ENCODE measurements at places on chromosomes 1 and 21. TPM values are rescaled to one million over a fixed set of nuclear protein-coding genes. Genes with fewer than 3 reads are reported as not detected.

SLC45A1 gene
- 1.8 TPM for total RNA-seq

RASSF5 gene
- total RNA-seq = 18.8 TPM

ZBTB8B gene
- total RNA-seq = 0.03 TPM

INAVA gene
- 48.8 TPM for total RNA-seq

TMEM269 gene
- 0.22 TPM for total RNA-seq

NUF2 gene
- 1.2 TPM for total RNA-seq

CFAP107 gene
- total RNA-seq = not detected

S100A7A gene
- total RNA-seq = not detected

PRAMEF20 gene
- not detected for total RNA-seq

- DNase-seq = no peak
- no peaks in the 10 kb centered on the region for H3K4me1 ChIP-seq
- no peak overlapping the region for H3K27ac ChIP-seq
- no peaks in the 10 kb centered on the region for H3K36me3 ChIP-seq
- H3K4me3 ChIP-seq = no peak overlapping the region
These were observed 180.9 kb downstream of the PTGER3 start for GRCh38 chr1:70866542-70867264.

DNA sequence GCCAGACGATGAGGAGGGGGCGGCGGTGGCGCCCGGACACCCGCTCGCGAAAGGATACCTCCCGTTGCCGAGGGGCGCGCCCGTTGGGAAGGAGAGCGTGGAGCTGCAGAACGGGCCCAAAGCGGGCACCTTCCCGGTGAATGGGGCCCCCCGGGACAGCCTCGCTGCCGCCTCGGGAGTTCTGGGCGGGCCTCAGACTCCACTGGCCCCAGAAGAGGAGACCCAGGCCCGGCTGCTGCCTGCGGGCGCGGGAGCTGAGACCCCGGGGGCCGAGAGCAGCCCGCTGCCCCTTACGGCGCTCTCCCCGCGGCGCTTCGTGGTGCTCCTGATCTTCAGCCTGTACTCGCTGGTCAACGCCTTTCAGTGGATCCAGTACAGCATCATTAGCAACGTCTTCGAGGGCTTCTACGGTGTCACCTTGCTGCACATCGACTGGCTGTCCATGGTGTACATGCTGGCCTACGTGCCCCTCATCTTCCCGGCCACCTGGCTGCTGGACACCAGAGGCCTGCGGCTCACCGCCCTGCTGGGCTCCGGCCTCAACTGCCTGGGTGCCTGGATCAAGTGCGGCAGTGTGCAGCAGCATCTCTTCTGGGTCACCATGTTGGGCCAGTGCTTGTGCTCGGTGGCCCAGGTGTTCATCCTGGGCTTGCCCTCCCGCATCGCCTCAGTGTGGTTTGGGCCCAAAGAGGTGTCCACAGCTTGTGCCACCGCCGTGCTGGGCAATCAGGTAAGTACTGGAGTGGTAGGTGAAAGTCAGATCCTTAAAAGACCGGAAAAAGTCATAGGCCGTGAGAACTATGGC, 588 bp downstream of the FLVCR1 start:
- no peaks in the 10 kb centered on the region for H3K27me3 ChIP-seq
- H3K36me3 ChIP-seq = no peaks in the 10 kb centered on the region
- H3K27ac ChIP-seq = peak overlapping the region; percentile 65
- no peak for DNase-seq

- no peak overlapping the region for H3K4me3 ChIP-seq
- no peak for DNase-seq
- no peaks in the 10 kb centered on the region for H3K4me1 ChIP-seq
- H3K27me3 ChIP-seq = no peaks in the 10 kb centered on the region
- no peak overlapping the region for H3K27ac ChIP-seq
These were observed 13.9 kb downstream of the ARID4B start for GRCh38 chr1:235313931-235314678.

- DNase-seq = no peak
- no peaks in the 10 kb centered on the region for H3K27me3 ChIP-seq
- H3K36me3 ChIP-seq = no peaks in the 10 kb centered on the region
- H3K27ac ChIP-seq = no peak overlapping the region
- H3K4me1 ChIP-seq = no peaks in the 10 kb centered on the region
- H3K4me3 ChIP-seq = no peak overlapping the region
These were observed 148.9 kb upstream of the IRF2BP2 start for GRCh38 chr1:234758851-234759250.

- H3K36me3 ChIP-seq = no peaks in the 10 kb centered on the region
- no peak overlapping the region for H3K27ac ChIP-seq
- no peaks in the 10 kb centered on the region for H3K27me3 ChIP-seq
- H3K4me3 ChIP-seq = no peak overlapping the region
These were observed 150.6 kb downstream of the RWDD3 start for GRCh38 chr1:95384567-95384966.

DNA sequence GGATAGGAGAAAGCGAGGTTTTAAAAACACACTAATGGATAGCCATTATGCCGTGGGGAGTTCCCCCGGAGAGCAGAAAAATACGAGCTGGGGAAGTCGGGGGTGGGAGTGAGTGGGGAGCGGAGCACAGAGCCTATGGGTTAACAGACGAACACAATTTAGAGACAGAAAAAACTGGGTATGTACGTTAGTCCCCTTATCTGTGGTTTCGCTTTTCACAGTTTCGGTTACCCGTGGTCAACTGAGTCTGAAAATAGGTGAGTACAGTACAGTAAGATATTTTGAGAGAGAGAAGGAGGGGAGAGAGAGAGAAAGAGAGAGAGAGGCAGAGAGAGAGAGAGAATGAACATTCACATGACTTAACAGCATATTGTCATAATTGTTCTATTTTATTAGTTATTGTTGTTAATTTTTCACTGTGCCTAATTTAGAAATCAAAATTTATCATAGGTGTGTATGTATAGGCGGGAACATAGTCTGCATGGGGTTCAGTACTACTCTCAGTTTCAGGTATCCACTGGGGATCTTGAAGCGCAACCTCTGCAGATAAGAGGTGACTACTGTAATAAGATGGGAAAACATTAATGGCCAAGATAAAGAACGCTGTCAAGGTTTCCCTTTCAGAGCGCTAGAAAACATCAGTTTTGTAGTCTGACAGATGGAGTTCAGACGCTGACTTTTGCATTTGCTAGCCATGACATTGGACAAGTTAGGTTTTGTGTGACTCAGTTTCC, 125.6 kb upstream of the LMO4 start:
- DNase-seq = no peak
- no peaks in the 10 kb centered on the region for H3K4me1 ChIP-seq
- H3K36me3 ChIP-seq = no peaks in the 10 kb centered on the region
- H3K4me3 ChIP-seq = peak overlapping the region; percentile 8
- no peak overlapping the region for H3K27ac ChIP-seq

GRCh38 chr1:235930543-235930942, 63.8 kb upstream of the LYST start:
- no peak for DNase-seq
- H3K27ac ChIP-seq = no peak overlapping the region
- H3K4me1 ChIP-seq = no peaks in the 10 kb centered on the region
- H3K36me3 ChIP-seq = no peaks in the 10 kb centered on the region
- no peak overlapping the region for H3K4me3 ChIP-seq

DNA sequence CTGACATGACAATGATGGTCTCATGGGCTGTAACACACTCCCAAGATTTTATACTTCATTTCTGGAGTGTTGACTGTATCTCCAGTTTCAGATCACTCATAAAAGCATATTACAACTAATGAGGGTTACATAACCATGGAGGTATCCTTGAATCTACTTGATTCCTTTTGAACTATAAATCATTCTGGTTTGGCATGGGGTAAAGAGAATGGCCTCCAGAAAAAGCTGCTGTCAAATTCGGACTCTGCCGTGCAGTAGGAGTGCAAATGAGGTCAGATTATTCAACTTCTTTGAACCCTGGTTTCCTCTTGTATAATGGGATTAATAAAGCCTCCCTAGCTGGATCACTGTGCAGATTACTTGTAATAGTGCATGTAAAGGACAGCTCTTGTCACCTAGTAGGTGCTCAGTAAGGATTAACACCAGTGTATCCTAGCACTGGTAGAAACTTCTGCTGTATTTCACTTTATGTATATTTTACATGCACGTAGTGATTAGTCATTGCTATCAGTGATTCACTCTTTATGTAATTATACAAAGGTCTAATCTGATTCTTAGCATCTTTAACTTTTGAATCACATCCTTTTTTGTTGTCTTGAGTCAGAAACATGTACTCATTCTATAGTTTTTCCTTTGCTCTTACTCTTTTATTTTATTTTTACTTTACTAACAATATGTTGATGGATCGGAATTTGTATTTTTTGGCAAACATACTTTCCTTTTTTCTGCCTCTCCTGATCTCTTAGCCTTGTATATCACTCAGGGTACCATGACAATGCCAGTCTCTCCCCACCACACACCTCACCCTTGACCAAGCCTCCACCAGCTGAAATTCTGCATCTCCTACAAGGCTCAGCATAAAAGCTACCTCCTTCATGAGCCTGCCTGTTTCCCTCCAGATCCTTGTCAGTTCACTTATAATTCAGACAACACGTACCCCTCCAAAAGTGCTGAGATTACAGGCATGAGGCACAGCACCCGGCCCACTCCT, 3.2 kb downstream of the LRRC8C start:
- no peak overlapping the region for H3K4me3 ChIP-seq
- peaks cover 8% of the 10 kb centered on the region for H3K4me1 ChIP-seq
- H3K36me3 ChIP-seq = no peaks in the 10 kb centered on the region

- no peak overlapping the region for H3K4me3 ChIP-seq
- no peak for DNase-seq
- H3K27me3 ChIP-seq = no peaks in the 10 kb centered on the region
- H3K36me3 ChIP-seq = peaks cover 2% of the 10 kb centered on the region
- no peak overlapping the region for H3K27ac ChIP-seq
- no peaks in the 10 kb centered on the region for H3K4me1 ChIP-seq
These were observed 10.7 kb downstream of the AMPD2 start for GRCh38 chr1:109630081-109630897.

DNA sequence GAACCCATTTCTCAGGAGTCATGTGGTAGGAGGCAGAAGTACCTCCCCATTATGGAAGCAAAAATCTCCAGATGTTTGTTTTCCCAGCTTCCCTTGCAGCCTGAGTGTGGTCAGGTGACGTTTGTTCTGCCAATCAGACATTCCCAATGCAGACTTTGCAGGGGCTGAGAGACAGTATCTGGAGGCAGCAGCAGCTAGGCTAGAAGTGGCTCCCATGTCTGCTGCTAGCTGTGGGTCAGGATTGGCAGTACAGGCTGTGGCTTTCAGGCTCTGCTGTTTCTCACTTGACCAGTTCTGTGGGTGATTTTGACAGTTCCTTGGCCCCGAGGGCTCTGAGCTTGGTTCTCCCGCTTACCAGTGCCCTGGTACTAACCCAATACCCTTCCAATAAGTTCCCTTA, 58.6 kb upstream of the NBPF3 start:
- H3K4me1 ChIP-seq = peaks cover 7% of the 10 kb centered on the region
- H3K4me3 ChIP-seq = no peak overlapping the region
- H3K27ac ChIP-seq = no peak overlapping the region
- DNase-seq = no peak

DNA sequence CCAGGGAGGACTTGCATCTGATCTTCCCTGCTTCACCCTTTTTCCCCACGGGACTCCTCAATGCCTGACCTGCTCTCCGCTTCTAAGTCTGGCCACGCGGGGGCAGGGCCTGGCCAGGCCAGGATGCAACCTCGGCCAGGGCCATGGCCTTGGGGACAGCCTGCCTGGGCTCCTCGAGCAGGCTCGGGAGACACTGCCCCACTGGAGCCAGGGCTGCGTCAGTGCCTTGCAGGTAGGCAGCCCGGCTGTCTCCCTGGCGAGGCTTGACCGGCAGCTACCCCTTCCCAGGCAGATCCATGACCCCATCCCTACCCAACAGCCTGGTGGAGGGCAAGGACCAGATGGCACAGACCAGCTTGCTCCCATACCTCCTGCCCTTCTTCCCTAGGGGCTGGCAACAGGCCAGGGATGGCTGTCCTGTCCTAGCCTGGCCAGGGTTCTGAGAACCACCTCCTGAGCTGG, 2.7 kb upstream of the PRDM16 start:
- no peaks in the 10 kb centered on the region for H3K36me3 ChIP-seq
- H3K4me3 ChIP-seq = peak overlapping the region; percentile 69
- peak; percentile 53 for DNase-seq
- peak overlapping the region; percentile 76 for H3K27ac ChIP-seq
- peaks cover 22% of the 10 kb centered on the region for H3K27me3 ChIP-seq
- no peaks in the 10 kb centered on the region for H3K4me1 ChIP-seq

GRCh38 chr1:156098784-156099183, 15.7 kb upstream of the LMNA start:
- H3K27ac ChIP-seq = no peak overlapping the region
- H3K4me1 ChIP-seq = peaks cover 25% of the 10 kb centered on the region
- H3K27me3 ChIP-seq = no peaks in the 10 kb centered on the region
- DNase-seq = no peak

DNA sequence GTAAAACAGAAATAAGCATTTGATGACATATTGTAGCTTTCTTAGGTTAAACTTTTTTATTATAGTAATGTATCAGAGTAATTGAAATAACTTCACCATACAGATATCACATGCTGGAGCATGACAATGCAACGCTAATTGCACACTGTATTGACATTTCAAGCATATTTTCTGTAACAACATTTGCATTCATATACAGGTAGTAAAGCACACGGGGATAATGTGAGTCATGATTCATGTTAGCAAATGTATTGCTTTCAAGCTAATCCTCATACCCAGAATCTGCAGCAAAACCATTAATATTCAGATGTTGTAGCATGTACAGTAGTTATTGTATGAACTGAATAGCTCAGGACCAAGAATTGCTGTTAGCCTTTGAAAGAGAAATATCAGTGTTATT, 133.9 kb downstream of the TTLL7 start:
- H3K36me3 ChIP-seq = no peaks in the 10 kb centered on the region
- DNase-seq = no peak
- no peaks in the 10 kb centered on the region for H3K27me3 ChIP-seq
- H3K4me1 ChIP-seq = no peaks in the 10 kb centered on the region

GRCh38 chr1:100834777-100835660, 59.6 kb downstream of the EXTL2 start:
- H3K4me3 ChIP-seq = no peak overlapping the region
- H3K27ac ChIP-seq = no peak overlapping the region
- no peak for DNase-seq
- no peaks in the 10 kb centered on the region for H3K4me1 ChIP-seq

- no peaks in the 10 kb centered on the region for H3K27me3 ChIP-seq
- H3K4me1 ChIP-seq = peaks cover 8% of the 10 kb centered on the region
- no peak overlapping the region for H3K4me3 ChIP-seq
- no peak for DNase-seq
- no peaks in the 10 kb centered on the region for H3K36me3 ChIP-seq
These were observed 26.0 kb downstream of the ARID1A start for GRCh38 chr1:26721669-26722355.

- no peaks in the 10 kb centered on the region for H3K27me3 ChIP-seq
- peaks cover 7% of the 10 kb centered on the region for H3K36me3 ChIP-seq
- H3K27ac ChIP-seq = no peak overlapping the region
- H3K4me1 ChIP-seq = no peaks in the 10 kb centered on the region
- H3K4me3 ChIP-seq = peak overlapping the region; percentile 55
These were observed 5.8 kb upstream of the CCDC27 start for GRCh38 chr1:3746389-3746829.

DNA sequence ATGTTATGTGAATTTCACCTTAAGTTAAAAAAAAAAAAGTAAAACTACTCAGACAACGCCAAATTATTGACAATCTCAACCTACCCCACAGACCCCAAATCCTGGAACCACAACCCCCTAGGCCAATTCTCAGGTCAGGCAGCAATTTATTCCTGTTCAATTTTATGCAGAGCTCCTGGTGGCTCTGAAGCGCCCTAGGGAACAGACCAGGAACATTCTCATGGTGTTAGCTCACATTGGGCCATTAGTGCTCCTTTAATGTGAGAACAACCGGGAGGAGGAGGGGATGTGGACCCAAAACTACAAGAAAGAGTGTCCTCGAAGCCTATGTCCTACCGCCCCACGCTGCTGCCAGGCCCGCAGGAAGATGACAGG, 403 bp upstream of the PSEN2 start:
- peak overlapping the region; percentile 68 for H3K27ac ChIP-seq
- no peaks in the 10 kb centered on the region for H3K27me3 ChIP-seq
- H3K4me1 ChIP-seq = peaks cover 3% of the 10 kb centered on the region
- DNase-seq = no peak
- H3K36me3 ChIP-seq = no peaks in the 10 kb centered on the region

Measured in kidney (tissue), 22 donors.